Activated CD8-positive, alpha-beta memory T cell treated with anti-CD3 and anti-CD28 coated beads, Interleukin-2, amount 10 ng/mL, durations not matched to agents 7 days and 5 days (primary cell): ENCODE measurements at places on chromosomes 16 and 17. TPM values are rescaled to one million over a fixed set of nuclear protein-coding genes. Genes with fewer than 3 reads are reported as not detected.

The UBTF gene
- total RNA-seq, result 128 TPM

The TMEM238L gene
- not detected for total RNA-seq

The MARVELD3 gene
- not detected for total RNA-seq

The KRT25 gene
- total RNA-seq, result not detected

The TMC5 gene
- not detected for total RNA-seq

The PLA2G10 gene
- not detected for total RNA-seq
